HT-29 (cell line): ENCODE measurements at places on chromosomes 11 and 22. TPM values are rescaled to one million over a fixed set of nuclear protein-coding genes. Genes with fewer than 3 reads are reported as not detected.

Gene E2F8
- 5.3 and 5.9 TPM in 2 replicates for total RNA-seq

Gene C11orf52
- total RNA-seq = 4.3 and 6.3 TPM in 2 replicates

Gene KCNK7
- 1.2 and 2.5 TPM in 2 replicates for total RNA-seq

GRCh38 chr22:32843300-32843699 is 41.8 kb downstream of the TIMP3 start:
- no peak for DNase-seq

DNA sequence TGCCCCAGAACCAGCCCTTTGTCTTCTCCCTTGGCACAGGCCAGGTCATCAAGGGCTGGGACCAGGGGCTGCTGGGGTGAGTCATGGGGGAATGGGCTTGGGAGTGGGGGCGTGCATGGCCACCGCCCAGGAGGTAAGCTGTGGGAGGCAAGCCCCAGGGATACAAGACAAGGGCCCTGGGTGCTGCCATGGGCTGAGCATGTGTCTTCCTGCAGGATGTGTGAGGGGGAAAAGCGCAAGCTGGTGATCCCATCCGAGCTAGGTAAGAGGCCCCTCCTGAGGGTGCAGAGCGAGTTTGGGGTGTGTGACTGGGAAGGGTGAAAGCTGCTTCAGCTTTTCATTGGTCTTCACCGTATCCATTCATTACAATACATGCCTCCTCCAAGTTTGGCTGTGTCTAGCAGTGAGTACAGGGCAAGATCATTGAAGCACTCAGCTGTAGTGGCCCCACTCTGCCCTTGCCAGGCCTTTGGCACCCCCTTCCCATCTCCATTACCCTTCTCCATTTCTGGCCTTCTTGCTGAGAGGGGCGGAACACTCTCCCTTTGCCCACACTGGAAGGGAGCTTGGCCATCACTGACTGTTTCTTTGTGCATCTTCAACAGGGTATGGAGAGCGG is 2.5 kb downstream of the FKBP2 start:
- no peak for DNase-seq

DNA sequence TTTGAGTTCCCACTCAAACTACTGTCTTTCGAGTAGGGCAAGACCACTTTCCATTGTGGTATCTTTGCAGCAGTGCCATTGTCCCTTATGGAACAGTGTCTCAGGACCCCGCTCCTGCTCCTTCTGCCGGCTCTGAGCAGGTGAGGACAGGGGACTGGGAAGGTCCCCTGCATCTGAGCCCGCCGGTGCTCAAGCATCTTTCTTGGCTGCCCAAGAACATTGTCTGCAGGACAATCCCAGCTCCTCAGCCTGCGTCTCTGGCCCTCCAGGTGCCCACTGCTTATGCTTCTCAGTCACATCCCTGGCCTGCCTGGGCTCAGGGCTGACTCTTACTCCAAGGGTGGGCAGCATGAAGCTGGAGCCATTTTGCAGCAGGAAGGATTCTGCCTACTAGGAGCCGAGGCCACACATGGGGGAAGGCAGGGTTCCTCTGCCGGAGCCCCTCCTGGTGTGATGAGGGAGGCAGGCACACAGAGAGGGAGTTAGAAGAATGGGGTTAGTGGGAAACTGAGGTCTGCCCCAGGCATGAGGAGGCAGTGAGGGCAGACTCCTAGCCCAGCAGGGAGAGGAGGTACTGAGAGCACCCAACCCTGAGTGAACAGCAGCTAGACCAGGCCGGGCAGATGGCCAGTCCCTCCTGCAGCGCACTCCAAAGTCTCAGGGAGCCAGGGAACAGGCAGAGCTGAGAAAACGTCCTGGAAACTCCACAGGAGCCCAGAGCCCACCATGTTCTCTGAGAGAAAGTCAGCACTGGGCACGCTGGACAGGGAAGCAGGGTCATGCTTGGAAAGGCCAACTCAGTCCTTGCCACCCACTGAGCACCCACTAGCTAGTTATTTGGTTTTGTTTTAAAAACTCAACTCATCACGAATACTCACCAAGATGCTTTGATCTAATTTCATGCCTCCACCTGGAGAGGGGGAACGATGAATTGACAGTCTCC is 7.5 kb upstream of the PPARA start:
- DNase-seq = no peak

GRCh38 chr11:110921742-110922521 is 209.7 kb upstream of the ARHGAP20 start:
- no peak for DNase-seq

DNA sequence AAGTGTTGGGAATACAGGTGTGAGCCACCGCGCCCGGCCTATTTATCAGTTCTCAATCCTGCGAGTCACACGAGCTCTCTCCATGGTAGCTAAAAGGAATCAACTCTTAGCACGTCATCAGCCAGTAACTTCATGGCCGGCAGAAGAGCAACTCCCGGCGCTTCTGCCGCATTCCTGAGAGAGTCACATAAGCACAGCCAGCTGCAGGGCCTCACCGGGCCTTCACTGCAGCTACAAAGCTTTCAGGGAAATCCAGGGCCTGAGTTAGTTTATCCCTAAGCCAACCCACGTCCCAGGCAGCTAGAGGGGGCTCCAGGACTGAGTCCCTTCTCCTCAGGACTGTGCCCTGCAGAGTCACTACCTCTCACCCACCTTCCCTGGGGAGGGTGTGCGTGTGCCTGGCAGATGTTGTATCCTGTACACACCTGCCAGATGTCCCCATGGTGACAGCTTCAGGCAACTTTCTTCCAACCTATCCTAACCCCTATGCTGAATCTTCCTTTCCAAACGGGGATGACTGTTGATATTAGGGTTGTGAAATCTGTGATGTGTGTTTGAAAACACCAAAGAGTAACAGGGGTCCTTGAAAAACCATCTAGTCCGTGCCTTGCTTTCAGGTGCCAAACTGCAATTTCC is 45.9 kb upstream of the ARFGAP3 start:
- no peak for DNase-seq

Gene SLC37A2
- total RNA-seq = 0.23 and 0.55 TPM in 2 replicates

- DNase-seq = no peak
Measured at GRCh38 chr22:34973016-34973415, 92.9 kb upstream of the ISX start.

DNA sequence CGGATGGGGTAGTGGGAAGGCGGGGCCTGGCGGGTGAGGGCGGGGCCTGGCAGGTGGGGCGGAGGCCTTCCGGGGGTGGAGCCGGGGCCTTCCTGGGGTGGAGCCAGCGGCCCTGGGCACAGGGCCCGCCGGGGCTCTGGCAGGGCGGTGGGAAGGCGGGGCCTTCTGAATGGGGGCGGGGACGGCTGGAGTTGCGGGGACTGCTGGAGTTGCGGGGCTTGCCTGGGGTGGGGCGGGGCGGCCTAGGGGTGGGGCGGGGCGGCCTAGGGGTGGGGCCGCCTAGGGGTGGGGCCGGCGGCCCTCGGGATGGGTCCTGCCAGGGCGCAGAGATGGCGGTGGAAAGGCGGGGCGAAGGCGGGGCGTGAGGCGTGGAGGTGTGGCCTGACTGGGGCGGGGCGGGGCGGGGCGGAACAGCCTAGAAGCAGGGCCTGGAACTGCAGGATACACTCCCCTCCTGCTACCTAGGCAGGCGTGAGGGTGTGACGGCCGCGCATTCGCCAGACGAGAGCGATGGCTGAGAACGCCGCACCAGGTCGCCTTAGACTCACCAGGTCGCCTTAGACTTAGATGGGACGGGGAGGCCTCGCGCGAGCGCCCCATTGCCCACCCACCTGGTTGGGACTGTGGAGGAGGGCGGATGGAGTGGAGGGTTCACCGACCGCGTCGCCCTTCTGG is 19.3 kb downstream of the RRP7A start:
- peak; percentile 45 for DNase-seq

Gene NLRP14
- not detected in 2 replicates for total RNA-seq

DNA sequence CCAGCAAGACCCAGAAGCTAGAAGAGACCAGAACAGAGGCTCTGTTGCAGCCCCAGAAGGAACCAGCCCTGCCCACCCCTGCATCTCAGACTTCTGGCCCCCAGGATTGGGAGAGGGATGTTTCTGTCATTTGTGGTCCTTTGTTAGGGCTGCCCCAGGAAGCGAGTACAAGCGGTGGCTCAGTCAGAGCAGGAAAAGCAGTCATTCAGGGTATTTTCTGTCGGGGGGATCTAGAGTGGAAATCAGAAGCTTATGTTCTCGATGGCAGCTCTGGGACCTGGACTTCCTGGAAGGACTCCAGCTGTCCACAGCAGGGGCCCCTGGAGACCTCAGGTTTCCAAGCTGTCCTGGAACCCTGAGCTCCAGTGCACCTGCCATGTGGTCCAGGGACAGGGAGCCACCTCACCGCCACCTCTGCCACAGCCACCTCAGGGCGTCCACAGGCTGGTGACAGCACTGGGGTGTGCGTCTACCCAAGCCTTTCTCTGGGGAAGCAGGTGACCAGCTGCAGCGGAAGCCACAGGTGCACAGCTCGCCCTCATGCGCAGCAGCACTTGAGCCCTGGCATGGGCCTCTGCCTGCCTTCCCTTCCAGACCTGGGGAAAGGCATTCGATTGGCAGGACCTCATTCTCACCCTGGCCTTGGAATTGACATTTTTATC is 2.6 kb downstream of the KRTAP5-5 start:
- no peak for DNase-seq

DNA sequence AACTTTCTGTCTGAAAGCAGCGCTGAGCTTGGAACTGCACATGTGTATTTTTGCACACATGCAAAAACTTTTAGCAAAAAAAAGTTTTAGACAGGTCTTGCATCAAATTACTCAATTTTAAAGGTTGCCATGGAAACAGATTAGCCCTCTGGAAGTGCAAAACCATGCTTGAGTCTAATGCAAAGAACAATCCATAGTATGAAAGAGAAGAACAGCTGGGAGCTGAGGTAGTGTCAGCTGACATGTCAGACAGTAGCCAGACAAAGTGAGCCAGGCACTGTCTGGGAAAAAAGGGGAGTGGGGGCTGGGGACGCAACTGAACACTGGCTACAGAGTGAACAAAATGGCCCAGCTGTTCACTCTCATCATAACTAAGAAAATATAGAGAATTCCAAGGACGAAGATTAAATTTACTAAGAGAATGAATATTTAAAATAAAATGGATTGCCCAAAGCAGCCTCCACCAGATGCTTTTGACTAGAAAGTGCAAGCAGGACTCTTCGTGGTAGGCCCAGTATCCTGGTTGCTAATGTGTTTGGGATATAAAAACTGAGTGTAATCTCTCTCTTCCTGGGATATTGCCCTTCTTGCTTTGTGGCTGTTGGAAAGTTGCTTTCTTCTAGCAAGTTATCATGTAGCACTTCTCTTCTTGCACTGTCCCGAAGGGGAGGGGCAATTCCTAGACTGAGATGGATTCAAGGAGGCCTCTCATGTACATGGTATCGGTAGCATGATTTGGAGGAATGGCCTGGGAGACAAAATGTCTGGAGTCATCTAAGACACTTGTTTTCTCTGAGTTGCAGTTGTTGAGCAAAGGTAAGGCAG is 434.1 kb upstream of the FAT3 start:
- no peak for DNase-seq

DNA sequence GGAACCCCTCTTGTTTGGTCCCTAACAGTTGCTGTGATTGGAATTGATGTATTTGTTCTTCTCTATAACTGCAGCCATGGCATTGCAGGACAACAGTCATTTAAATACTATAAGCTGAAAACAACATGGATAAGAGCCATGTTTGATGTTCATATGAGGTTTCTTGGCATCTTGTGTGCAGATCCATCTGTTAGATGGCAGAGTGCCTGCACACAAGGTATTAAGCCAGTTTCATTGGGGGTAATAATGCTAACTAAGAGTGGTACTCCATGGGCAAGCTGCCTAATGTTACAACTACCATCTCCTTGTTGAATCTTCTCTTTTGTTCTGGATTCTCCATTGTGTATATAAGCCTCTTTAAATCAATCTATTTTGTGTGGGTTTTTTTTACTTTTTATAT is 206.0 kb upstream of the CHORDC1 start:
- no peak for DNase-seq

Gene OR5B21
- total RNA-seq = not detected in 2 replicates

DNA sequence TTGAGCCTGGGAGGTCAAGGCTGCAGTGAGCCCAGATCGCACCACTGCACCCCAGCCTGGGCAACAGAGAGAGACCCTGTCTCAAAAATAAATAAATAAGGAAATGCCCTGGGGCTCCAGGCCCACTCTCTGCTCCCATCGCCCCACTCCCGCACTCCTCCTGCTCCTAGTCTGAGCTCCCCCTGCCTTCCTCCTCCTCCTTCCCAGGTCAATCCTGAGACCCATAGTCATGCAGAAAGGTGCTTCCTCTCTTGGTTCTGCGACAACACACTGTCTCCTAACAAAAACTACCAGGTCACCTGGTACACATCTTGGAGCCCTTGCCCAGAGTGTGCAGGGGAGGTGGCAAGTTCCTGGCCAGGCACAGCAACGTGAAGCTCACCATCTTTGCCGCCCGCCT is 6.9 kb upstream of the APOBEC3G start:
- DNase-seq = no peak

Gene TMEM191C
- total RNA-seq = 2.4 and 4.5 TPM in 2 replicates

Gene PKP3
- 284 and 306 TPM in 2 replicates for total RNA-seq

DNA sequence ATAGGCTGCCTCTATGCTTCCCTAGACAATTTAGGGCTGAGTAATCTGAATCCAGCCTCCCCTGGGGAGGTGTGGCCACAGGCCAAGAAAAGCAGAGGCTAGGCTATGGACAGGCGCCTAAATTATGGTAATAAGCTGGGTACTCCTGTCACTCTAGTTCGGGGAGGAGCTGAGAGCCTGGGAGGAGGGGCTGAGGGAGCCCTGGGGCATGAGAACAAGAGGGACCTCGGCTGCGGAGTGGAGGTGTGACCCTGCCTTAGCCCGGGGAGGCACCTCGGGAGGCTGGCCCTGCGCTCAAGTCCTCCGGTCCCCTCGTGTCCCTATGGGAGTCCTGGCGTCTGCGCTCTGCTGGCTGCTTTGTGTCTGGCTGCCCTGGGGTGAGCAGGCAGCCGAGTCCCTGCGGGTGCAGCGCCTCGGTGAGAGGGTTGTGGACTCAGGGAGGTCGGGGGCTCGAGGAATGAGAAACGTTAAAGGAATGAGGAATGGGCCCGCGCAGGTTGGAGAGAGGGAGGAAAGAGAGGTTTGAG is at the start of gene OTOG:
Gene OTOG (plus strand): TSS at position 209 of the 527 bp plus-strand sequence. CDS start 114 bp downstream, at position 323.
- DNase-seq = no peak

GRCh38 chr11:19345519-19345847 is 104.7 kb upstream of the E2F8 start:
- DNase-seq = no peak

GRCh38 chr11:29481738-29482137 is 535.1 kb downstream of the KCNA4 start:
- DNase-seq = no peak

Gene MRGPRF
- total RNA-seq = 0.05 TPM in 2 replicates
